ENCODE measurements at places on chromosomes 2 and 18. TPM values are rescaled to one million over a fixed set of nuclear protein-coding genes. Genes with fewer than 3 reads are reported as not detected.

Gene NGEF
- total RNA-seq: not detected

Gene BOK
- 80.2 TPM for total RNA-seq

- DNase-seq: no peak
Measured at GRCh38 chr2:224638301-224638823, 53.2 kb upstream of the CUL3 start.

- no peak for DNase-seq
Measured at GRCh38 chr2:100193291-100193710, 50.9 kb upstream of the AFF3 start.

Measured in sigmoid colon (tissue), 7 donors.